ENCODE measurements at places on chromosomes 7 and 10.

GRCh38 chr10:100655326-100655759 is 90.0 kb upstream of the PAX2 start:
- DNase-seq: no peak

GRCh38 chr10:8130973-8131911 is 76.8 kb downstream of the GATA3 start:
- DNase-seq: no peak

DNA sequence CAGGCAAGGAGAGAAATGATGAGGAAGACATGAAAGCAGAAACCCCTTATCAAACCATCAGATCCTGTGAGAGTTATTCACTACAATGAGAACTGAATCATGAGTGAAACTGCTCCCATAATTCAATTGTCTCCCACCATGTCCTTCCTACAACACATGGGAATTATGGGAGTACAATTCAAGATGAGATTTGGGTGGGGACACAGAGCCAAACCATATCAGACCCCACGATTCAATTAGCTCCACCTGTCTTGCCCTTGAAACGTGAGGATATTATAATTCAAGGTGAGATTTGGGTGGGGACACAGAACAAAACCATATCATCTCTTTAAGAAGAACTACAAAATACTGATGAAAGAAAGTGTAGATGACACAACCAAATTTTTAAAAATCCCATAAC is 128.9 kb downstream of the IMMP2L start:
- DNase-seq: no peak

GRCh38 chr10:80471001-80471400 is 16.9 kb downstream of the TSPAN14 start:
- no peak for DNase-seq

DNA sequence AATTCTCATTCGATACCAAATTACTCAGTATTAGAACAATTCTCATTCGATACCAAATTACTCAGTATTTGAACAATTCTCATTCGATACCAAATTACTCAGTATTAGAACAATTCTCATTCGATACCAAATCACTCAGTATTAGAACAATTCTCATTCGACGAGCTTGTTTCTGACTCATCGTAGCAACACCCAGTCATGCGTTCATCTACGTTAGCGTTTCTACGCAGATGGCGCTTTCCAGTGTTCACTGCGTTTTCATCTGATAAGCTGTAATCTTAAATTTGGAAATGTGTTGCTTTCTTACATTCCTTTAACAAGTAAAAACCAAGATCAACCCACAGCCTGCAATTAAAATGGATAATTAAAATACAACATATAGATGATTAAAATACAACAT is 276.3 kb downstream of the ZMYND11 start:
- no peak for DNase-seq

DNA sequence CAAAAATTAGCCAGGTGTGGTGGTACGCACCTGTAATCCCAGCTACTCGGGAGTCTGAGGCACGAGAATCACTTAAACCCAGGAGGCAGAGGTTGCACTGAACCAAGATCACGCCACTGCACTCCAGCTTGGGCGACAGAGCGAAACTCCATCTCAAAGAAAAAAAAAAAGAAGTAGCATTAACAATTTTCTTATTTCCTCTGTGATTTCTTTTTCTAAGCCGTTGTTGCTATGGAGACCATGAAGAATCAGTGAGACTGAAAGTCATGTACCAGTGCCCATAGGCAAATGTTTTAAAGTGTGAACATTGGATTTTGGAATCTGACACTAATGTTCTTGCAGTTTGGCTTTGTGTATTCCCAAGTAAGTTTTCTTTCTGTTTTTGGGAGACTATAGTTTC is 18.4 kb upstream of the MAP3K8 start:
- DNase-seq: no peak

DNA sequence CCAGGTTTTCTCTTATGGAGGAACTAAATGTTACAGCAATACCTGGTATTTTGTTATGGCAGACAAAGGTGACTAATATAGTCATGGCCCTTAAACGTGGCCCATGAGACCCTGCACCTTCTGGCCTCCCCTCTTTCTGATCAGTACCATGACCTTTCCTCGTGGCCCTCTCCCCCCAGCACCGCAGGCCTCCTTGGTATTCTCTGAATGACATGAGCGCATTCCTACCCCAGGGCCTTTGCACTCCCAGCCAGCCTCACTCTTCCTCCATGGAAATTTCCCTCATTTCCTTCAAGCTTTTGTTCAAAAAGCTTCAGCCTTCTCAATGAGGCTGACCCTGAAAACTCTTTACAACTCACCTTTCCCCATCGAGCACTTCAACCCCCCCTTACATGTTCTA is 46.5 kb upstream of the EMX2 start:
- no peak for DNase-seq

- no peak for DNase-seq
These were observed 106.5 kb downstream of the EPC1 start for GRCh38 chr10:32240471-32240870.

DNA sequence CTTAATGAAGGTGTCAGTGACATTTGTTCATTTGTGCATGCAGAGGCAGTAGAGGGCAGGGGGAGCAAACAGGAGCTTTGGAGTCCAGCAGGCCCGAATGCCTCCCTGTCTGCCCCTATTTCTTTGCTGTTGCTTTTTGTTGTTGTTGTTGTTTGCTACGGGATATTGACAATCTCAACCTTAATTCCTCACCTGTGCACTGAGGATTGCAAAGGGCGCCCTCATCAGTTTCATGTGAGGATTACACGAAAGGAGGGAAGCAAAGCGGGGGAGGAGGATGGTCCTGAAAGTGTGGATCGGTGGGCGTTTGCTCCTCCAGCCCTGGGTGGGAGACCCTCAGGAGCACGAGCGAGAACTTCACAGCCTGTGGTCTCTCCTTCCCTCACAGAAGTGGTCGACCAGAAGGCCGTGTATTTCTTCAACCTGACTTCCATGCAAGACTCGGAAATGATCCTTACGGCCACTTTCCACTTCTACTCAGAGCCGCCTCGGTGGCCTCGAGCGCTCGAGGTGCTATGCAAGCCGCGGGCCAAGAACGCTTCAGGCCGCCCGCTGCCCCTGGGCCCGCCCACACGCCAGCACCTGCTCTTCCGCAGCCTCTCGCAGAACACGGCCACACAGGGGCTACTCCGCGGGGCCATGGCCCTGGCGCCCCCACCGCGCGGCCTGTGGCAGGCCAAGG is 9.6 kb downstream of the GDF10 start:
- DNase-seq: peak; percentile 45

GRCh38 chr7:99254390-99254789 is 18.2 kb upstream of the MYH16 start:
- DNase-seq: no peak

GRCh38 chr10:78706726-78707540 is 361.8 kb upstream of the ZMIZ1 start:
- DNase-seq: no peak

DNA sequence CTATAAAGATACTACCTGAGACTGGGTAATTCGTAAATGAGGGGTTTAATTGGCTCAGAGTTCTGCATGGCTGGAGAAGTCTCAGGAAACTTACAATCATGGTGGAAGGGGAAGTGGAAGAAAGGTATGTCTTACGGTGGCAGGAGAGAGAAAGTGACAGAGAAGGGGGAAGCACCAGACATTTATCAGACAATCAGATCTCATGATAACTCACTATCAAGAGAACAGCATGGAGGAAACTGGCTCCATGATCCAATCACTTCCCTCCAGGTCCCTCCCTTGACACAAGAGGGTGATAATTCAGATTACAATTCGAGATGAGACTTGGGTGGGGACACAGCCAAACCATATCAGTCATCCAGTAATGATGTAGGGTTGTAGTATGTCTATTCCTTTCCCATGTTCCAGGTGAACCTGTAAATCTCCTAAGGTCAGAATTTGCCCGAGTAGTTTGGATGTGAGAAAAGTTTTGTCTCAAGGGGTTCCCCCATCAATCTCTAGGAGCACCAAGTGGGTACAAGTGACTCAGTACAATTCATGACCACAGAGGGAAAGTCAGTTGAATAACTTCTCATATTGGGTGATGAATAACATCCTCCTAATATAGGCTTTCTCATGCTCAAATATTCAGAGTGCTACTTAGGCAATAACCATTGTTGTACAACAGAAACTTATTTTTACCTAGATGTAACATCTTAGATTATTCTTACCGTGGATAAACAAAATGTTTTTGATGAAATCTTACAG is 39.7 kb upstream of the MTPN start:
- no peak for DNase-seq

DNA sequence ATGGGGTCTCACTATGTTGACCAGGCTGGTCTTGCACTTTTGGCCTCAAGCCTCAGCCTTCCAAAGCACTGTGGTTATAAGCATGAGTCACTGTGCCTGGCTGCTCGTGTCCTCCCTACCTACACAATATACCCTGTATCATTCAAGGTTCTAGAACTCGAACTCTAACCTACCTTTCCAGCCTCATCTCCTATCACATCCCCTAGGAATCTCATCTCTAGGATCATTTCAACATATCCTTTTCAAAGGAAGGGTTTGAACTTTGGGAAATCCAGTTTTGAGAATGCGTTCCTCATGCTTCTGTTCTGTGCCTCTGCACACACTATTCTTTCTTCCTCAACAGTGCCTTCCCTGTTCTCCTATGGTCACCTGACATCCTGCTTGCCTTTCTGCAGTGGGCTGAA is 87.8 kb upstream of the RHEB start:
- no peak for DNase-seq

GRCh38 chr10:68816796-68817412 is 10.4 kb upstream of the STOX1 start:
- no peak for DNase-seq

DNA sequence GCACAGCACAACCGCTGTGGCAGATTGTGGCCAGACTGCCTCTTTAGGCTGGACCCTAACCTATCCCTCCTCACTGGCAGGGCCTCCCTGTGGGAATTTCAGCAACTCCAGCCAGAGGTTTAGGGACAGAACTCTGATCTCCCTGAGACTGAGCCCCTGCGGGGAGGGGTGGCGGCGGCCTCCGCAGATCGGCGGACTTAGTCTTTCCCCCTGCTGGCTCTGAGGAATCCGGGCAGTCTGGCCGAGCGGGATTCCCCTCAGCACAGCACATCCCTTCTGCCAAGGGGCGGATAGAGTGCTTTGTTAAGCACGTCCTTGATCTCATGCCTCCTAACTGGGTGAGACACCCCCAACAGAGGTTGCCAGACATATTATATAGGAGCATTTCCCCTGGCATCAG is 224.2 kb upstream of the NPY start:
- no peak for DNase-seq

DNA sequence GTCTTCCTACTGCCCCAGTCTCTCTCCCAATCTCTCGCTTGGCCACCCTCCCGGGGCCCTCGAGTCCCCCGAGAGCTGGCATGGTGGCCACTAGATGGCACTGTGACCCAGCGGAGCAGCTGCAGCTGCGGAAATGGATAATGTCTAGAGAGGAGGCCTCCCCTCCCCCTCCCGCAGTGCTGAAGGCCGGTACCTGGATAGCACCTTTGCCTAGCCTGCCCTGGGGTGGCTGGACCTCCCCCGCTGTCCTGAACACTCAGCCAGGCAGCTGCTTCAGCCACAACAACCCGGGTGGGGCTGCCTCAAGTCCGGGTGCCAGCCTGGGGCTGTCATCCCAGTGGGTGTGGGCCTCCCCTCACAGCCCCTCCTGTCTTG is 65.2 kb downstream of the GOLGA7B start:
- peak; percentile 82 for DNase-seq

- no peak for DNase-seq
These were observed 55.5 kb downstream of the HIBADH start for GRCh38 chr7:27607210-27607606.

GRCh38 chr7:156000601-156001396 is 188.5 kb upstream of the SHH start:
- DNase-seq: no peak

- no peak for DNase-seq
These were observed 47.4 kb downstream of the KCND2 start for GRCh38 chr7:120320218-120320961.

DNA sequence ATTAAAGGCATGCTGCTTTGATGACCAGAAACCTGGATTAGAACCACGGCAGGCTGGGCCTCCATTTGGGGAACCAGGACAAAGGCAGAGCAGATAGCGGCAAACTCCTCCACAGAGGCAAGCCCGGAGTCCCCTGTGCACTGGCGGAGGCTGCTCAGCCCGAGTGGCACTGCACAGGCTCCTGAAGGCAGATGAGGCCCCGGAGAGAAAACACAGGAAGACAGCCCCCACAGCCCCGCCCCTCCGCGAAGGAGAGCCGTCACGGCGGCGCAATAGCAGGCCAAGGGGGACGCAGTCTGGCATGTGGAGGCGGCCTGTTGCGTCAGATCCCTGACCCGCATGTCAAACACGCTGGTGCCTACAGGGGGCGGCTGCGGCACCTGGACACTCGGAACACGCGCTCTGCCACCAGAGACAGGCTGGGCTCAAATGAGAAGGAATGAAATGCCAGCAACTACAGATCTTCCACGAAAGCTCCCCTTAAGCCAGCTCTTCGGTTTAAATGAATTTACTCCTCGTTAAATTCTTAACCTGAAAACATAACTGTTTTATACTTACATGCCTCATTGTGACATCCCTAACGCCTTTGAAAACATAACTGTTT is 128.5 kb downstream of the MAD1L1 start:
- DNase-seq: peak; percentile 87

DNA sequence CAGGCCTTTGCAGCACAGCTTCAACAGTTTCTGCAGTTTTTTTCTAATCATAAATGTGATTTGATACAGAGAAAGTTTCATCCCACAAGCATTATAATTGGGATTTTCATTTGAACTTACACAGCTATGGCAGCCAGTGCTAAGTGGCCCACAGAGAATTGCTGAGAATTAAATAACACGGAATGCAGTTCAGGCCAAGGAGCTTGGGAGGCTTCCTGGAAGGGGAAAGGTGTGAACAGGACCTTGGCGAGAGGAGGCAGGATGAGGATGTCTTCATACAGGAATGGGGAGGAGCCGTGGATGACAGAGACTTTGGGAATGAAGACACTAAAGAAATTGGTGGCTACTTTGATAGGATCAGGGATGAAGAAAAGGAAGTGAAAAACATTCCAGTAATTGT is 95.3 kb downstream of the ZNF22 start:
- DNase-seq: no peak

- DNase-seq: no peak
These were observed 114.5 kb downstream of the PLCE1 start for GRCh38 chr10:94108200-94108599.

GRCh38 chr7:45196374-45196773 is 38.8 kb downstream of the RAMP3 start:
- DNase-seq: no peak

DNA sequence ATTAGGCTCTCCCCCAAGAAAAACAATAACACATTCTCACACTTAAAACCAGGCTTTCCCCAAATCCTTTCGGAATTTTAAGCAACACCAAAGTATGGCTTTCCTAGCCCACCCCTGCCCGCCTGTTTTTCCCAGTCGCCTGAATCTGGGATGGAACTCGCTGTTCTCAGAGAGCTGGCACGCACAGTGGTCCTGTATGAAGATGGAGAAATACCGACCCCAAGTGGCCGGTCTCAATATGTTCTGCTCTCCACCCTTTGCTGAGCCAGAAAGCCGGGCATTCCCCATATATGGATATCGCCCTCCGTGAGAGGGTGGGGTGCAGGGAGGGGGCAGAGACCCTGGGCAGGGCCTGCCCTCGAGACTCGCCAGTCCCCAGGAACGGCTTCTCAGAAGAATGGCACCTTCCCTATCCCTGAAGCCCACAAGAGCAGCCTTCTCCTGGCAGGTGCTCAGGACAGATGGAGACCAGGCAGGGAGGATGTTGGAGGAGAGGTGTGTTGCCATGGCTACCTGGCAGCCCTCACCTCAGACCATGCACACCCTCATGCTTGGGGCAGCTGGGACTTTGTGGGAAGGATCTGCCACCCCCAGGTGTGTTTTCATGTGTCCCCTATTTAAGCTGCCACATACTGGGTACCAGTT is 3.4 kb downstream of the TACR2 start:
- DNase-seq: peak; percentile 83
